Glutamatergic neuron (in vitro differentiated cells): ENCODE measurements at places on chromosomes 1 and 21. TPM values are rescaled to one million over a fixed set of nuclear protein-coding genes. Genes with fewer than 3 reads are reported as not detected.

DNA sequence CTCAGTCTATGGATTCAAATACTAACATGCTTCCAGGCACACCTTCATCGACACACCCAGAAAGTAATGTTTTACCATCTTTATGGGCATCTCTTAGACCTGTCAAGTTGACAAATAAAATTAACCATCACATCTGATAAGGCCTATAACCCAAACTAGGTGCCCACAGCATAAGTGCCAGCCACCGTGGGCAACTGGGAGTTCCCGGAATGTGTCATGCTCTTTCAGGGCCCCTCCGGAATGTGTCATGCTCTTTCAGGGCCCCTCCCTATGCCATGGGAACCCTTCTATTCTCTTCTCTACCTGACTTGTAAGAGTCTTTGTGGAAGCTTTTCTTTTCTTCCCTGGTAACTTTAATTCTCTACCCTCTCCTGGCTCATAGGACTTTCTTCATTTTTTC, 26.6 kb downstream of the KRTAP24-1 start:
- no peak for DNase-seq

DNA sequence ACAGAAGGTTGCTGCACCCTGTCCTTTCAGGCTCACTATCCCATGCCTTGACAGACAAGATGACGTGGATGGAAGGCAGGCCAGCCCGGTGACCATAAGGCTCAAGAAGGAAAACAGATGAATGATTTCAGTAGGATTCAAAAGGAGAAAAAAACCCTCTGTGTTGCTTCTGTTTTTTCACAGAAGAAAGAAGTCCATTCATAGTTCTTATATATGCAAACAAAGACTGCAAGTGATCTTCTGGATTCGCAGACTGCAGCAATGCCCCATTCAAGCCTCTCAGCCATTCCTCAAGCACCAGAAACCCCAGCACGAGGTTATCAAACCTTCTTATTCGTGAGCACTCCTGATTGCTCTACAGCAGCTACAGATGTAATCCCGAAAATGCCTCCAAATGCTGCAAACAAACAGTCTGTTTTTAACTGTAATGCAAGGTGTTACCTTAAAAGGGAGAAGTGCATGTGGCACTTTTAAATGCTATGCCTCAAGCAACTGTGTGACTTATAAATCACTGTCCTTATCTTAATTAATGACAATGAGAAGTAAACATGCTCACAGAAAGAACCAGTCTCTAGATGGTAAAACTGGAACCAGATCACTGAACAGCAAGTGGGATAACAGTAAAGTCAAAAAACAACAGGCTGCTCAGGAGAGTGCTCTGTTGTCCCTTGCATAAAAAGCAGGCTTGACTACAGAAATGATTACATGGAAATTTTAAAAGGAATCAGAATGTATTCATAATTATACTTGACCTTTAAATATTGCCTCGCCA, 173.9 kb downstream of the HHIPL2 start:
- DNase-seq, result no peak

- no peak for DNase-seq
These were observed 149.9 kb upstream of the IGSF21 start for GRCh38 chr1:17957588-17958267.

DNA sequence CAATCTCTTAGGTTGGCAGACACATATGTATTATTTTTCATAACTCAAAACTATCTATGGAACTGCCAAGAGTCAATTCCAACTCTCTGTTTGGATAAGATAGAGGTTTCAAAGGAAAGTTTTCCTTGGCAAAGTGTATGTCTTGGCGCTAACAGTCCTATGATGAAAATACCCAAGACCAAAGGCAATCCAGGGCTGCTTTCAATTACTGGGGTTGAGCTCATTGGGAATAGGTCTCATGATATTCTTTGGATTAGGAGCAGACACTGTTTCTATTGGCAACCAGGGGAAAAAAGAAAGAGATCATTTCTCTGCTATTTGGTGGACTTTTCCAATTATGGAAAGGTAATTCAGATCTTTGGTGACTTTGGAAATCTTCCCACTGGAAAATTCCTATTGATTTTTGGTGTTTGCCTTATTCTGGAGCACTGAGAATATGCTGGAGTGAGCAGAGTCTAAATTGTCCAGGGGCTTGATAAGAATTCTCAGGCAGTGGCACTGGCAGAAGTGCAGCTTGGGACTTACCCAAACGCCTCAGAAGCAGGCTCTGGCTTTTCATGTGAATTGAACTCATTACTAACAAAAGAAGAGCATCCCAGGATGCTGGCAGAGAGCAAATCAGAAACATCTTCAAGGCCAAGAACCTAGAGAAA, 20.4 kb upstream of the PLXNA2 start:
- DNase-seq, result no peak

DNA sequence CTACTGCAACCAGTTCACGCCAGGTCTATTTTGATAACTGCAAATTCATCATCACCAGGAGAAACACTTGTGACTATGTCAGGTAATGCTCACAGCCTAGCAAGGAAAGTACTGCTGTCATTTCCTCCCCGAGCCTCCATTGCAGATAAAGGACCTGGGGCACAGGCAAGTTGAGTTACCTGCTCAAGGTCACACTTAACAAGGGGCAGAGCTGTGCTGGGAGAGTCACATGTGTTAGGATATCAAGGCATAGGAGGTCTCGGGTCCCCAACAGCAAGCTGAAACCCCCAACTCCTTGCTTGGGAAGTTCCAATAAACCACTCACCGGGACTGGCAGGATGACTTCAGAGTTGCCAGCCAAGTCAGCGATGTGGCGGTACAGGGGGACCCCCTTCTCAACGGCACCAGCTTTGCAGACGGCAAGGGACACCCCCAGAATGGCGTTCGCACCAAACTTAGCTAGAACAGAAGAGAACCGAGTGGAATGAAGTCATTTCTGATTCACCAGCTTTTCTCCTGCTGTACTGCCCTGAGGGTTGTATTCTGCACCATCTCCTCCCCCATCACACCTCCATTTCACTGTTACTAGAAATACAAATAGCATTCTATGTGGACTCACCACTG, 11.6 kb downstream of the ENO1 start:
- no peak for DNase-seq

The SLC50A1 gene
- total RNA-seq, result 8.6 TPM

The NHLH1 gene
- 1,198 TPM for total RNA-seq

The CFHR4 gene
- not detected for total RNA-seq

The C1QTNF12 gene
- total RNA-seq, result 9.1 TPM
